ENCODE measurements at places on chromosomes 7 and 10.

DNA sequence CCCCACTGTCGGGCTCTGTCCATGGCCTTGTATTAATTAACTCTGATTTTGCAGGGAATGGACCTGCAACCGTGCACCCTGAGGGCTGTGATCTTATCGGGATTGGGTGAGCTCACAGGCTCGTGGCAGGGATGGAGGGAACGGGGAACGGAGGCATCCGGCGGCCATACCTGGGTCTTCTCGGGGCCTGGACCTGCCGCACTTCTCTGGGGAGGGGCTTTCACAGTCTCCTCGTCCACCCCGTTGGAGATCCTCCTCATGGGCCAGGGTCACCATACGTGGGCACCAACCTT is 57.5 kb upstream of the SHH start:
- no peak for DNase-seq

- no peak for DNase-seq
Measured at GRCh38 chr10:78950656-78951587, 117.8 kb upstream of the ZMIZ1 start.

- no peak for DNase-seq
Measured at GRCh38 chr10:122911889-122912484, 1.6 kb downstream of the FAM24A start.

DNA sequence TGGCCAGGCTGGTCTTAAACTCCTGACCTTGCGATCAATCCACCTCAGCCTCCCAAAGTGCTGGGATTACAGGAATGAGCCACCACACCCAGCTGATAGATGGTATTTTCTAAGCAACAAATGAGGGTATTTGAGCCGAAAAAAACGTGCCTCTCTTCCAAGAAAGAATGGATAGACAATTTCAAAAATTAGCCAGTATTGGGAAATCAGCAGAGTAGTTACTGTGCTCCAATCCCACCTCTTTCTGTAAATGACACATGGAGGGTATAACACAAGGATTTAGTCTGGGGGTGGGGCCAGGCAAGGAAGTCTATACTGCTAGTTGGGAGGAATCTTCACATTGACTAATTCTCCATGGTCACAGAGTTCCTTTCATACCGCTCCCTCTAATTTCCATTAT is 9.2 kb upstream of the BPGM start:
- DNase-seq = no peak

- DNase-seq = no peak
Measured at GRCh38 chr10:104447331-104447730, 93.7 kb downstream of the CFAP58 start.

GRCh38 chr10:124706462-124707143 is 37.6 kb downstream of the FAM53B start:
- no peak for DNase-seq

DNA sequence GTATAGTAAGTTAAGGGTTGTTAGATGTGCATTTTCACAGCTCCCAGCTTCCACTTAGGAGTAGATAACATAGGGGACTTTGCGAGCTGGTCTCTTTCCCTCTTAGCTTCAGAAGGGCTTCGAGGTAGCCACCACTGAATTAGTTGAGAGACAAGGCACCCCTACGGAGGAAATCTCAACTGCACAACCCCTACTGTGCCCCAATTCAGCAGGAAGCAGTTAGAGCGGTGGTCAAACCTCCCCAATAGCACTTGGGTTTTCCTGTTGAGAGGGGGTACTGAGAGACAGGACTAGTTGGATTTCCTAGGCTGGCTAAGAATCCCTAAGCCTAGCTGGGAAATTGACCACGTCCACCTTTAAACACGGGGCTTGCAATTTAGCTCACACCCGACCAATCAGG is 1.1 kb upstream of the HERPUD2 start:
- DNase-seq = no peak

DNA sequence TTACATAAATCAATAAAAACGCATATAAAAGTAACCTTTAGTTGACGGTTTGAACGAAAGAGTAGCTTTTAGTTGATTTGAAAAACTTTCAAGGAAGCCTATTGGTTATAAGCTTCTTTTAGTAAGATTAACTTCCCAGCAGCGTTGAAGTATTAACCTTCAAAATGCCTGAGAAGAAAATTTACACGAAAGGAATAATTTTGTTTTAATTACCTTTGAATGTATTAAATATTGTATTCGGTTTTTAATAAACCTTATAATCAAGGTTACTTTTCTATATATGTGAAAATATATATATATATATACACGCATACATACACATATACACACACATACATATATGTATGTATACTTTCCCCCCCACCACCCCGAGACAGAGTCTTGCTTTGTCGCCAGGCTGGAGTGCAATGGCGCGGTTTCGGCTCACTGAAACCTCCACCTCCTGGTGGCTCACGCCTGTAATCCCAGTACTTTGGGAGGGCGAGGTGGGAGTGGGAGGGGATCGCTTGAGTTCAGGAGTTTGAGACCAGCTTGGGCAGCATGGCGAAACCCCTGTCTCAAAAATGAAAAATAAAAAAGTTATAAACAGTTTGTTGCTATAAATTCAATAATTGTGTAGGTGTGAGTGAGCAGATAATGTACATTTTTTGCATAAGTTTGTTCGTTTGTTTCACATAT is 57.6 kb upstream of the EZH2 start:
- no peak for DNase-seq

- no peak for DNase-seq
Measured at GRCh38 chr10:77548671-77549070, 88.9 kb downstream of the KCNMA1 start.

- DNase-seq = no peak
Measured at GRCh38 chr10:125687507-125688185, 4.7 kb upstream of the TEX36 start.

- DNase-seq = no peak
Measured at GRCh38 chr7:77796960-77797359, 1.3 kb downstream of the TMEM60 start.

DNA sequence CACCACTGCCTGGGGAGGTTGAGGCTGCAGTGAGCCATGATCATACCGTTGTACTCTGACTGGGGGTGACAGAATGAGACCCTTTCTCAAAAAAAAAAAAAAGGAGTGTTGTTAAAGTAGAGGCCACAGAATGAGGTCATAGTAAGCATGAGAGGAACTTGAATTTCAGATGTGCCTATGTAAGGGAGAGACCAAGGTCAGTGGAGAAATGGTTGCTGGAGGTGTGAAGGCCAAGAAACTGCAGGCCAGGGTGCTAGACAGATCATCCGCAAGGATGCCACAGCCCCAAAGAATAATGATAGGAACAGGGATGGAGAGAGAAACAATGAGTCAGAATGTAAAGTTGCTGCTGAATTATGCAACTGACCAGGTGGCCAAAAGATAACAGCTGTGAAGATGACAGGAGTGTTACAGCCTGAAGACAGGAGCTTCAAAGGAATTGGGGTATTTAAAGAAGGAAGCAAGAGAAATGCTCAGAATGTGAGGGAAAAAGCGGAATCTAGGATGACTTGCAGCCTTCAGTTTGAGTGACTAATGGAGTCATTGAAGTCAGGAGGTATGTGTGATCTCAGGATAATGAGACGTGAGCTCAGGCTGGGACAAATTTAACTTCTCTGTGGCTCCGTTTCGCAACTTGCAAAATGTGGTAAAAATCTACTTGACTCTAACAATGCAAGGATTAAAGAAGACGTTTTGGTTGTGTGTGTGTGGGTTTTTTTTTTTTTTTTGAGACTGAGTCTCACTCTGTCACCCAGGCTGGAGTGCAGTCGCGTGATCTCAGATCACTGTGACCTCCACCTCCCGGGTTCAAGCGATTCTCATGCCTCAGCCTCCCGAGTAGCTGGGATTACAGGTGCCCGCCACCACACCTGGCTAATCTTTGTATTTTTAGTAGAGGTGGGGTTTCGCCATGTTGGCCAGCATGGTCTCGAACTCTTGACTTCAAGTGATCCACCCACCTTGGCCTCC is 22.2 kb downstream of the TYW1B start:
- DNase-seq = no peak

DNA sequence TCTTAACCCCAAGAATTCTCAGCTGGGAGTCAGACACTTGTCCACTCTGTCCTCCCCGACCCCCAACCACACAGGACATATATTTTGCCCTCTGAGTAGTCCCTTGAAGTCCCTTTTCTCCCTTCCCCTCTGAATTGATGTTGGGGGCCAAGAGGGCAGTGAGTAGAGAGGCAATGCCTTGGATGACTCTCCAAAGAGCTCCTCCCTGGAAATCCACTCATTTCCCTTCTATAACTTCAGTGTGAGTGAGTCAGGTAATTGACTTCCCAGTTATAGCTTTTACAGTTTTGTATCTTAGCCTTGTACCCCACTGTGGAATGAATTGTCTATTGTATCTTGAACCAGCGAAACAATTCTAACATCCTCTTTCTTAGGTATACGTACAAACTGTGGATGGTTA is 9.2 kb upstream of the ODAD2 start:
- no peak for DNase-seq

GRCh38 chr7:139854124-139854511 is 25.1 kb downstream of the TBXAS1 start:
- no peak for DNase-seq

DNA sequence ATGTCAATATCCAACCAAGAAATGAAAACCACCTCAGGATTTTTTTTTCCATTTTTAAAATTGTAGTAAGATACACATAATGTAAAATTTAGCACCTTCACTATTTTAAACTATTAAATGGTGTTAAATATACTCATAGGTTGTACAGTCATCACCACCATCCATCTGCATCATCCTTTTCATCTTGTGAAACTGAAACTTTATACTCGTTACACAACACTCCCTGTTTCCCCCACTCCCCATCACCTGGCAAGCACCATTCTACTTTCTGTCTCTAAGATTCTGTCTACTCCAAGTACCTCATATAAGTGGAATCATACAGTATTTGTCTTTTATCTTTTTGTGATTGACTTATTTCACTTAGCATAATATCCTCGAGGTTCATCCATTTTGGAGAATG is 335.2 kb upstream of the NPSR1 start:
- DNase-seq = no peak

DNA sequence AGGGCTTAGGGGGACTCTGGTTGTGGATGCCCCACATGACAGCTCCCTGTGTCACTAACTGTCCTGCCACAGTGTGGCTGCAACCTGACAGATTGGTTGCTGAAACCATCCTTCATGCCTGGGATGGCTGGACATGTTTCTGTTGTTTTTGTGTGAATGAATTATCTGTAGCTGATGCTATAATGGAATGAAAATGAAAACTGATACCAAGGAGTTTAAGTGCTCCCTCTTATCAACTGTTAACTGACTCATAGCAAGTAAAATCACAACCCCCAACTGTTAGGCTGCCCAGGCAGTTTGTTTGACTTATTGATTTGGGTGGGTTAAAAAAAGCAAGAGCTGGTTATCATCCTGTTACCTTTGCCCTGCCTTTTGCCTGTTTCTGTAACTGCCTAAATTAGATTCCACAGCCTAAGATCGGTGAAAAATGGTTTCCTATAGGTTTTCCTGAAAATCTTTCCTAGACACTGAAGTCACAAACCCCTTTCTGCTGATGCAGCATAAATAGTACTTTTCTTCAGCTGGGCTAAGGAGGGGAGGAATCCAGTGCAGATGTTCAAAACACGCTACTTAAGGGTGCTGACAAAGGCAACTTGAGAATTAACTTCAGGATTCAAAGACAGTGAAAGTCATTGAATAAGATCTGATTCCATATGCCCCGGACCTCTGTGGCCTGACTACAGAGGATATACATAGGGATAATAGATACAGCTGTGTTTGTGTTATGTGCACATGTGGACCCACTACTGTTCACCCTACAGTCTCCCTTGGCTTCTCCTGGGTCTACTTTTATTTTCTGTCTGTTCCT is 5.7 kb downstream of the FRAT2 start:
- no peak for DNase-seq

GRCh38 chr7:13457790-13458189 is 531.7 kb downstream of the ETV1 start:
- no peak for DNase-seq

GRCh38 chr10:132808383-132809231 is 22.7 kb upstream of the NKX6-2 start:
- DNase-seq = no peak

GRCh38 chr10:86942441-86943315 is 14.7 kb downstream of the MMRN2 start:
- DNase-seq = no peak

- DNase-seq = no peak
Measured at GRCh38 chr10:49117376-49118070, 2.2 kb upstream of the VSTM4 start.

DNA sequence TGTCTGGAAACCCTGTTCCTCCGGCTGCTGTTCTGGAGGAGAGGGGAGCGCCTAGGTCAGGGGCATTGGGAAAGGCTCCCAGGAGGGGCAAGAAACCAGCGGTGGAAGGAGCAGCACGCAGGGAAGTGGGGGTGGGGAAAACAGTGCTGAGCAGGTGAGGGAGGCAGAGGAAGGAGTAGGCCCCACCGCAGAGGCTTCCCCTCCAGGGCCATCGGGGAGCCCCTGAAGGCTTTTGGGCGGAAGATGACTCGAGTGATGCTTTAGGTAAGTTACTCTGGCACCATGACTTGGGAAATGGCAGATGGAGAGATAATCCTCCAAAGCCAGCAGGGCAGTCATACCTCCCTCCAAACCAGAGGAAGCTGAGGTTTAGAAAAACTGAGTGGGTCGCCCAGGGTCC is 106.5 kb upstream of the ANLN start:
- DNase-seq = no peak

DNA sequence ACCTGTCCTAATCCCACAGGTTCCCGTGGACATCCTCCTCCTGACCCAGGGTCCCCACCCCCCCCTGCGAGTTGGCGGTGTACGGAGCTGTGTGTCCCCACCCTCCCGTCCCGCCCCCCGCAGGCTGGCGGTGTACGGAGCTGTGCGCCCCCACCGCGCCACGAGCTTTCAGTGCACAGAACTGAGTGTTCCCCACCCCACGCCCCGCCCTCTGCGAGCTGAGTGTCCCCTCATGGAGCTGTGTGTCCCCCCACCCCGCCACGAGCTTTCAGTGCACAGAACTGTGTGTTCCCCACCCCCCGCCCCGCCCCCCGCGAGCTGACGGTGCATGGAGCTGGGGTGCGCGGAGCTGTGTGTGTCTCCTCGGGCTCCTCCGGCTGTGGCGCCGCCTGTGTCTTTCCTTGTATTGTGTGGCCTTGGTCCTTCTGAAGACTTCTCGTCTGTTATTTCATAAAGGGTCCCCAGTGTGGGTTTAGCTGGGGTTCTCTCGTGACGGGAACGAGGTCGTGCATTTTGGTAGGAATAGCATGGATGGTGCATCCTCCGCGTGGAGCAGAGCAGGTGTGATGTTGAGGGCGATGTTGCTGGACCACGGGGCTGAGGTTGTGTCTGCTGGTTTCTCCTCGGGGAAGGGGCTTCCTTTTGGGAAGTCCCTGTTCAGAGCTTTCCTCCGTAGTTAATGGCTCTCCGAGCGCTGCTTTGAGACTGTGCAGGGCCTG is 18.0 kb upstream of the JAKMIP3 start:
- DNase-seq = no peak
